ENCODE measurements at places on chromosomes 13 and 19. TPM values are rescaled to one million over a fixed set of nuclear protein-coding genes. Genes with fewer than 3 reads are reported as not detected.

DNA sequence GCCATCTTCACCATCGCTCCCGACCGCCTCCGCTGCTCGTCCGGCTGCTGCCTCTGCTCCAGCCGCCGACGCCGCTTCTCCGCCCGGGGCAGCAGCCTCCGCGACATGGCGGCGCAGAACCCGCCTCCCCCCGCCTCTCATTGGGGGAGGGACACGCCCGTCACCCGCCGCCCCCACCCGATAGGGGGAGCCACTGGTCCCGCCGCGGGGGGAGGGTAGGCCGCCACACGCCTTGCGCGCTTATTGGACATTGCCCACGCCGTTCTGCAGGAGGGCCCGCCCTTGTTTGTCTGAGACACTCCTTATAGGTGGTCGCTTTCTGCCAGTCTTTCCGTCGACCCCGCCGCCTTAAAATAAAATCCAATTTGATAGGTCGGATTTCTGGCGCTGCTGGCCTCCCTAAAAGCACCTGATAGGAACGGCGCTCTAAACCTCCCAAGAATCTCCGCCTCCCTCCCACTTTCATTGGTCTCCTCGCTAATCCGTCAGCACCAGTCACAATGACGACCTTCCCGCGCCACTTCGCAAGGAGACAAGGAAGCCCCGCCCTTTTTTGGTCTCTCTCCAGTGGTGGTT, at the start of gene HNRNPL:
Gene HNRNPL (minus strand): TSS at position 127 of the 576 bp plus-strand sequence. CDS start 20 bp downstream, at position 107.
- DNase-seq = peak; percentile 100

- no peak for DNase-seq
Measured at GRCh38 chr13:51047434-51048165, 63.5 kb downstream of the C13orf42 start.

GRCh38 chr19:18193388-18194180, 566 bp downstream of the MPV17L2 start:
- DNase-seq = no peak

DNA sequence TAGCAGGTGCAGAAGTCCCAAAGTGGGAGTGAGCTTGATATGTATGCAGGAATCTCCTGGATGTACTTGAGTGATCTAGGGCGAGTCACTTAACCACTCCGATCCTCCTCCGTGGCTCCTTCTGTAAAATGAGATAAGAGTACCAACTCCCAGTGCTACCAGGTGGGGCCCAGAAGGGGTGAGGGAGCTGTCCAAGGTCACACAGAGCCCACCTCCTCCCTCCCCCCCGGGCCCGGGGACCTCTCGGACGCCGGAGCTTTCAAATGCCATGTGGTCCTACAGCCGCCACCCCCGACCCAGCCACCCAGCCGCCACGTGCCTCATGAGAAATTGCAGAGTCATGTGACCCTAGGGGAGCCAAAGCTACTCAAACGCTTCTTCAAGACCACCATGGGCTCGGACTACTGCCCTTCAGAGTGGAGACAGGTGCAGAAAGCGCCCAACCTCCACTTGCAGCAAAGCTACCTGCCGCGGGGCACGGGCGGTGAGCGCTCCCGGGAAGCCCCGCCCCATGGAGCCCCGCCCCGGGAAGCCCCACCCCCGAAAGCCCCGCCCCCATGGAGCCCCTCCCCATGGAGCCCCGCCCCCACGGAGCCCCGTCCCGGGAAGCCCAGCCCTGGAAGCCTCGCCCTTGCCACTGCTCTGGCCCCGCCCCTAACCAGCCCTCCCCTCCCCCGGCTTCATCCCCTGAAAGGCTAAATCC, 10.1 kb upstream of the ZNF358 start:
- peak; percentile 48 for DNase-seq

- no peak for DNase-seq
Measured at GRCh38 chr13:31067416-31068118, 94.1 kb downstream of the HSPH1 start.

DNA sequence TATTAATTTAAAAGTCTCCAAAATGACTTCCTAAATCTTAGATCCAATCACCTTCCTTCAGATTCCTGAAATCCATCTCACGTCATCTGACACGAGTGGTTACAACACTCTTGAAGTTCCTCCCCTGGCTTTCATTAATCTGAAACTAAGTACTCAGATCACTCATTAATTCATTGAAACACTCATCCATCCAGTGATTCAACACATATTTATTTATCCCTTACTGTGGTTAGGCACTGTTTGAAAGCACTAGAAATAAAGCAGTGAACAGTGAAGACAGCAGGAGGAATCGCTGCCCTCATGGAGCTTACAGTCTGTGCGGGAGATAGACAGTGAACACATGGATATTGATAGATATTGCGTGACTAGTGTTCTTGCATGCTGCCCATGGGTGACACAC, 472.4 kb downstream of the DCT start:
- DNase-seq = no peak

DNA sequence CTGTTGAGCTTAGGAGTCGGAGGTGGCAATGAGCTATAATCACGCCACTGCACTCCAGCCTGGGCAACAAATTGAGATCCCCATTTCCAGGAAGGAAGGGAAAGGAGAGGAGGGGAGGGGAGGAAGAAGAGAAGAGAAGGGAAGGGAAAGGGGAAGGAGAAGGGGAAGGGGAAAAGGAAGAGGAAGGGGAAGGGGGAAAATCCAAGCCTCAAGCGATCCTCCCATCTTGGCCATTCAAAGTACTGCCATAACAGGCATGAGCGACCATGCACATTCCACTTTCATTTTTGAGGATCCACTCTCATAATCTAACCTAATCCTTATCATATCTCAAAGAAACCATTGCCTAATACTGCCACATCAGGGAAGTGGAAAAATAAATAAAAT, 14.9 kb downstream of the ZNF443 start:
- no peak for DNase-seq

DNA sequence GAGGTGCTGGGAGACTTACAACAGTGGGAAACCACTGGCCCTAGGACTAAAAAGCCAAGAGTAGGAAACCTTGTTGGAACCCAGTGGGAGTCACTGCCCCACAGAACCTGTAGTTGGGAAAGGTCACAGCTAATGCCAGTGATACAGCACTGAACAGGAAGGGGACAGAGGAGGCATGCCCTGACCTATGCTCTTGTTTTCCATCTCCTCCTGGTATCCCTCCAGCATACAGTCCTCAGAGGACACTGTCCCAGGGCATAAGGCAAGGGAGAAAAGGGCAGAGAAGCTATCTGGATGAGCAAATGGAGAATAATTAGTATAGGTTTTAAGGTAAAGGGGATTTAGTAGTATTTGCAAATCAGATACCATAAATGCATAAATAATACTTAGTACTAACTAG, 11.2 kb upstream of the TBC1D4 start:
- no peak for DNase-seq

- DNase-seq = no peak
Measured at GRCh38 chr13:98998831-98999638, 21.2 kb upstream of the DOCK9 start.

- DNase-seq = no peak
Measured at GRCh38 chr19:31531326-31531725, 182.1 kb upstream of the TSHZ3 start.

ZNF222 gene
- 6.3 TPM for total RNA-seq
